Right forelimb (tissue), 1 donor: ENCODE measurements at places on chromosomes 5 and 9.

DNA sequence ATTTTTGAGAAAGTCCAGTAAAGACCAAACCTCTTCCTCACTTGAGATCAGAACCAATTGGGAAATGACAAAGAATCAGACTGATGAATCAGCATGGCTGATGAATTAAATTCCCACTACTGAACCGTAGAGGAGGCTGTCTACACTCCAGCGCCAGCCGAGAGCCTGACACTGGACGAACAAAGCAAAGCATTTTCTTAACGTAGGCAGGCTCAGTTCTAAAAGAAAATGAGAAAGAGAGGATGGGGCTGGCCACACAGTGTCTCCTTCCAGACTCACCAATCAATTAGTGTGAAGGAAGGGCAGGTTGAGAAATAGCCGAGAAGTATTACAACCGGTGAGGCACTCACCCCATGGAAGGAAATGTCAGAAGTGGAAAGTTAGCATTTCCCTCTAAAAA, 49.4 kb downstream of the ITGA1 start:
- DNase-seq, result no peak

DNA sequence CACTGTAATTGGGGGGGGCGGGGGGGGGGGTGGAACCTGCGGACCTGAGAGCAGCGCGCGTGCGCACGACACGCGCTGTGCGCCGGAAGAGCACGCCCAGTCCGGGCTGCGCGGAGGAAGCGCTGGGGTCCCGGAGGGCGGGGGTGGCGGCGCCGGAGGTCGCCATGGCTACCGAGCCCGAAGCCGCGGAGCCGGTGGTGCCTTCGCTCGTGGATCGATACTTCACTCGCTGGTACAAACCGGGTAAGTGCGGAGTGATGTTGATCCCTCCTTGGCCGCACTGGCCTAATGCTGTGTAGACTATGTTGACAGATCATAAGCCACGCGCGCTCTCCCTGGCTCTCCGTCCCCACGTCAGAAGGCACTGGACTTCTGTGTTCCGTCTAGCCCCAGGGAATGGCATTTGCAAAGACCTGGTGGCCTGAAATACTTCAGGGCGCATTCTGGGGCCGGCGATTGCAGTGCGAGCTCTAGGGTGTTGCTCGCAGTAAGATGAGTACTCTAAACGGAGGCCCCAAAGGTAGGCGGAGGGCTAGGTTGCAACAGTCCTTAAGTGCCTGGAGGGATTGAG, at the start of gene ABITRAM:
Gene ABITRAM, plus strand, starts transcription at position 78 of the 571 bp plus-strand sequence. Its CDS starts 87 bp downstream, at position 165.
- DNase-seq, result no peak

DNA sequence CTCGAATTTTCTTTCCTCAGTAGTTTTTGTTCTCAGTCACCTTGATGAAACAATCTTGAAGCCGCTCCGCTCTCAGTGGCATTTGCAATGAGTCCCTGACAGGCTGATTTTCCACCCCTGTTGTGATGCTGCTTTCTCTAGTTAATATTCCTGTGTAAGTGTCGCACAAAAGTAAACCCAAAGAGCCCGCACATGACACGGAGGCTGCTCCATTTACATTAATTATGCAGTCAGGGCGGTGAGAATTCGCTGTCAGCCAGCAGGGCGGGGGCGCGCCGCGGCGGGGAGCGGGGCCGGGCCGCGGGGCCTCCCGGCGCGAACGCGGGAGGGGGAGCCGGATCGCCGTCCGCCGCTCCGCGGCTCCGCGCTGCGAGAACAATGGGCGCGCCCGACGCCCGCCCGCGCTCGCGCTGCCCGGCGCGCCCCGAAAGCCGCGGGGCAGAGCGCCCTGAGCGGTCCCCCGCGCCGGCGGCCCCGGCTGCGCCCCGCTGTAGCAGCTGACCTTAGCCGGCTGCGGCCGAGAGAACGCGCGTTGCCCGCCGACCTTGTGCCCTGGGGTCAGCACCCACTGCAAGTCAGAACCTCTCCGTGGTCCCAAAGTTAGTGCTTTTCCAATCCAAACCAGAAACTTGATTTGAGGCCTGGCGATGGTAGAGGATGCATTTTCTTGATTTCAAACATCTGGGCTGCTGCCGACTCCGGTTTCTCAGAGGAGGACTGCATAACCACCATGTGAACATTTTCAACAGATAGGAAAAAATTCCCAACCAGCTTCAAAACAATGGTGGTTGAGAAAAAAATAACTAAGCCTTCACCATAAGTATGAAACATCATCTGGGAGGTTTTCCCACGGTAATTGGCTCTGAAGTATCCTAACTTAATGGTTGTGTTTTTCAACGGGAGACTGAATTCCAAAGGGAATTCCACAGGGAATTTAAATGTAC, 142.6 kb downstream of the PBX3 start:
- DNase-seq, result peak; percentile 70

- no peak for DNase-seq
Measured at GRCh38 chr9:87128844-87129493, 181.7 kb upstream of the GAS1 start.

DNA sequence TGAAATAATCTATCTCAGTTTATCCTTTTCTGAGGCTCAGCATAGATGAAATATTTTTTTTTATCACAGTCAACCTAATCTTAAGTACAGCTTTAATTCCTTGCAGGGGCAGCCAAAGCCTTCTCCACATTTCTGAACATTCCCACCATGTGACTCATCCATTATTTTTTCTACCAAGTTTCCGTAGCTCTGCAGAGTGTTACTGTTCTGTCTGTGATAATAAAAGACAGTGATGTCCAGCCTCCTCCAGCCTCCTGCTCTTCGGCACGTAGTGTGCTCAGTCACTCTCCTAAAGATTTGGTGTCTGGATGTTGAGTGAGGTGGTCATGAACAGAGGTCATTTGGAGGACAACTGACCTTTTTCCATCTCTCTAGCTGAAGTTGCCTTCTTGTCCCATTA, 338.1 kb upstream of the ADAMTS16 start:
- DNase-seq, result no peak

DNA sequence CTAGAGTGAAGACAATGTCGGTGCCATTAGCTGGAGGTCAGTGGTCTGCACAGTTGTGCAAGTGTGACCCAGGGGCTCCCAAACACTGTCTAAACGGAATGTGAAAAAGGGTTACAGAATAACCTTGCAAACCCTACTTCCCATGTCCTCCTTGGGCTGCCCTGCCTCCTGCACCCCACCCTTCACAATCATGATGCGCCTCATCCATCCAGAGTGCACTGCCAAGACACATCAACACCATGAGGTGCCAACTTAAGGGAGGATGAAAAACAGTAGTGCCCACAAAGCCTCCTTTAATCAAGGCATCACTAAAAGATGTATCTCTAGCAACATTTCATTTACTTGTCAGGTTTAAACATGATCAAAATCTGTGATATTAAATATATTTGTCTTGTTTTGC, 87.1 kb downstream of the SETX start:
- no peak for DNase-seq

DNA sequence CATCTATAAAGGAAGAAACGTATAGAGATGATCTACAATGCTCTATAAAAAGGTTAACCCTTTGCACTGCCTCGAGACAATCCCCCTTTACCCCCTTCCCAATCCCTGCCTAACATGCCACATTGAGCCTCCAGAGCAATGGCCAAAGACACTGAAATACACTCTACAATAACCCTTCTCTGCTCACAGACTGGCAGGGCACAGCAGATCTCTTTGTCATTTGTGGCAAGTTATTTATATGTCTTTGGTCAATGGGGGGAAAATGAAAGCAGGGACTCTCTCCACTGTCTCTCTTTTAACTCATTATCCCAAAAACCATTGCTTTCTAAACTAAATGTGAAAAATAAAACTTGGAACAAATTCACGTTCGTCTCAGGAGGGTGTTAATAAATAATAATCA, 51.7 kb downstream of the PTCH1 start:
- DNase-seq, result no peak

GRCh38 chr9:88968799-88969198, 22.5 kb upstream of the S1PR3 start:
- DNase-seq, result no peak

- DNase-seq, result no peak
Measured at GRCh38 chr9:34502891-34503290, 19.9 kb downstream of the ENHO start.

DNA sequence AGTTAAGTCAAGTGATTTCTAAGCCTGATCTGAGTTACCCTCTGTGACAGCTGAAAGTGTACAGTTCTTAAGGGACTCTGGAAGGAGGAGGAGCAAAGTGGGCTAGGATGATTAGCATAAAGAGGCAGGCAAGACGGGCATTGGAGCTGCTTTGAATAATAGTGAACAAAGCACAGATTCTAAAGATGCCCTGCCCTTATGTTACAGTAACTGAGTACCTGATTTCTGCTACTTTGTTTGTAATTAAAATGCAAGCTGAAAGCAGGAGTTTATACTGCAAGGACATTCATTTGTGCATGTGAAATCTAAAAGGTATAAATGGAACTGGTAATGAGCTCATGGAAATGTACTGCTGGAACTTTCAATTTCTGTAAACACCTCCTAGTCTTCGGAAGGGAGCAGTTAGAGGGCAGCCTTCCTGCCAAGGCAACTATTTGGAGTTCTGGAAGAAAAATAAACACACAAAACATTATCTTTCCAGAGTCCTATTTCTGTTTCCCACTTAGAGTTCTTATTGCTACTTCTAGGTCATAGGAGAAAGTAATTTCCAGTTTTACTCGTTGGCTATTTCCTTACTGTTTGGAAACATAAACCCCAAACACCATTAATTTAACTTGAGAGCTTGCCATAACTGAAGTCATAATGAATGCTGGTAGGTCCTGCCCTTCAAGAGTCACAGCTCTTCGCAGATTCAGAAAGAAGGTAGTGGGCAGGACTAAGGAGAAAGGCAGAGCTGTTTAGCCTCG, at the start of gene RANBP3L:
Gene RANBP3L, minus strand, starts transcription at position 45 of the 746 bp plus-strand sequence. CDS start 486 bp downstream, outside the sequence.
- DNase-seq, result no peak

GRCh38 chr9:84504360-84504759, 163.8 kb upstream of the SLC28A3 start:
- no peak for DNase-seq

DNA sequence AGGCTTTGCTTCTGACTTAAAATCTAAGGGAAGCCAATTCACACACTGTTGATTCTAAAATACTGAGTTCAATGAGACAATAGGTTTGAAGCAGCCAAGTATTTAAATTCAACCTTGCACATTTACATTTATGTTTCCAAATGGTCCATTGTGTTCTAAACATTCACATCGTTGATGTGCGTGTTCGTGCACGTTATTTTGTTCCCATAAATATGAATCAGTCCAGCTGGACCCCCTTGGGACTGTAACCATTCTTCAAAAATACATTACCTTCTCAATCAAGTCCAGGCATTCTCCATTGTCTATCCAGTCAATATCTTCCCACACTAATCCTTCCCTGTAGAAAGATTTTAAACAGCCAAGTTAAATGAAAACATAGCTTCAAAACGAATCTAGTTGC, 146.4 kb upstream of the RETREG1 start:
- DNase-seq, result no peak

- no peak for DNase-seq
Measured at GRCh38 chr5:96288166-96288844, 144.7 kb downstream of the PCSK1 start.

GRCh38 chr5:75612901-75613300, 1.6 kb downstream of the ANKDD1B start:
- DNase-seq, result no peak

GRCh38 chr5:9037048-9037447, 508.8 kb downstream of the SEMA5A start:
- DNase-seq, result no peak

- DNase-seq, result no peak
Measured at GRCh38 chr5:4245511-4245910, 649.9 kb downstream of the IRX1 start.

GRCh38 chr9:116232424-116233159, 79.0 kb downstream of the PAPPA start:
- no peak for DNase-seq

- no peak for DNase-seq
Measured at GRCh38 chr5:114830114-114830513, 339.6 kb downstream of the TRIM36 start.

GRCh38 chr9:19457693-19458009, 48.8 kb downstream of the ACER2 start:
- no peak for DNase-seq

- DNase-seq, result no peak
Measured at GRCh38 chr5:15834596-15835245, 334.7 kb downstream of the FBXL7 start.

DNA sequence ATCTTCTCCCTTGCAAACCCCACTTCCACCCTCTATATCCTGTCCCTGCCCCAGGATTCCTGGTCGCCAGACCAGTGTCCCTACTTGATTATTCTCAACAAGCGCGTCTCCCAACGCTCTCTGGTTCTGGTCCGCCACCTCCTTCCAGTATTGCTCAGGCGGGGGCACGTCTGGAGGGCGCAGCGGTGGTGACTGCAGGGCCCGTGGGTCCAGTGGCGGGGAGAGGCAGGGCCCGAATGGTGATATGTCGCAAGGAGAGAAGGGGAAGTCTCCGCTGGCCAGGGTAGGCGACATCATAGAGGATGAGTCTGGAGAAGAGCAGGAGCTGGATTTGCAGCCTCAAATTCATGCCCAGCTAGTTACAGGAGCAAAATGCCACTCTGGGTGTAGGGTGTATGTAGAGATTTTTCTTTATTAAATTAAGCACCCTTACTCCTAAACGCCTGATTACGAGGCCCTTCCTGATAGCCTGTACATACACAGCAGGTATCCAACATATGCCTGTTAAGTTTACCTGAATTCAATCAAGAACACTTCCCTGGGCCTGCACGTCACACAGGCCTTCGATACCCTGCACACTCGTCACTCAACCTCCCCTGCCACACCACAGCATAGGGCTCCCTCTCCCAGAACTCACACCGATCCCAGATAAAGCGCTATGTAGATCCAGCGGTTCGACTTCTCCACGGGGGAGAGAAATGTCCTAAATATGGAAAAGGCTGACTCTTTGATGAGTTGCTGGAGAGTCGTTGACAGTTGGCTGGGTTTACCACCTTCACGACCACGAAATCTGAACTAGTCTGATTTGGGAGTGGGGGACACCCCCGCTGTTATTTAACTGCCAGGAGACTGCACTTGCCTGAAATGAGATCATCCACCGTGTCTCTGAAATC, 4.8 kb downstream of the MCIDAS start:
- DNase-seq, result no peak

- no peak for DNase-seq
Measured at GRCh38 chr5:158468444-158468843, 609.5 kb upstream of the CLINT1 start.
